CD14-positive monocyte (primary cell): ENCODE measurements at places on chromosomes 12 and 14.
A peak's percentile ranks its signal among the peaks of the same experiment; 100 is the strongest.

DNA sequence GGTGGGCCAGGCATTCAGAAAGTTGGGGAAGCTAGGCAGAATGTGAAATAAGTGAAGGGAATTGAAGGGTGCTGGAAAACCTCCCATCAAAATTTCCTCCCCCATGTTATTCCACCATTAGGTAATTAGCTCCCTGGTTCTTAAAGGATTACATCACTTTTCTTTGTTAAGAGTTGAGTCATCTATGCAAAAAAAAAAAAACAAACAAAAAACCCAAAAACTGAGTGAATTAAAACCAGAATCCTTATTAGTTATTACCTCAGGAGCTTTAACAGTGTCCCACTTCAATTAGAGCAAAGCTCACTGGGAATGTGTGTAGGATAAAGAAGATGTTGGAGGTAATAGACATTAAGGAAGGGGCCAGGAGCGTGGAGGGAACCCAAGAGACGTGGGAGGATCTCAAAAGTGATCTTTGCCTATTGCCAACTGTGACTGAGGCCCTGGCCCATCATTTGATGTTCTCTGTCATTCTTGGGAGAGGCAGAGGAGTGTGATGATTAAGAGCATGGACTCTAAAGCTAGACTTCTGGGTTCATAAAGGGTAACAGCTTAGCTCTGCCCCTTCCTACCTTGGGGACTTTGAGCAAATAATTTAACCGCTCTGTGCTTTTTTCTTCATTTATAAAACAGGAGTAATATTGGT, 364.7 kb downstream of the APAF1 start:
- no peak for DNase-seq

- DNase-seq = no peak
Observed at GRCh38 chr12:132446633-132447326, 43.2 kb upstream of the FBRSL1 start.

DNA sequence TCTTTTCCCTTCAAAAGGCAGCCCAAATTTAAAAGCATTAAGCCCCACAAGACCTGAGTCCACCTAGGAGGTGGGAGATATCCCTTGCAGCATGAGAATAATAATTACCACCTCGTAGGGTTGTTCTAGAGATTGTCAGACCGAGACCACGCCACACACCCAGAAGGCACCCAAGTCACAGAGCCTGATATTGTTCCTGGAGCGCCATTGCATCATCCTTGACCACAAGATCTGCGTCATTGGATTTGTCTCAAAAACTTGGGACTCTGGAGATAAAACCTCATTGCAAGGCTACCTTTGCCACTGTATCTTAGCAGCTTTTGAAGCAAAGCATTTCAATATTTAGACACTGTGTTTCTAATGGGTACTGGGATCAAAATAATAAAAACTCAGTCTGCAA, 29.4 kb upstream of the PPP2R5C start:
- peak; percentile 81 for DNase-seq

DNA sequence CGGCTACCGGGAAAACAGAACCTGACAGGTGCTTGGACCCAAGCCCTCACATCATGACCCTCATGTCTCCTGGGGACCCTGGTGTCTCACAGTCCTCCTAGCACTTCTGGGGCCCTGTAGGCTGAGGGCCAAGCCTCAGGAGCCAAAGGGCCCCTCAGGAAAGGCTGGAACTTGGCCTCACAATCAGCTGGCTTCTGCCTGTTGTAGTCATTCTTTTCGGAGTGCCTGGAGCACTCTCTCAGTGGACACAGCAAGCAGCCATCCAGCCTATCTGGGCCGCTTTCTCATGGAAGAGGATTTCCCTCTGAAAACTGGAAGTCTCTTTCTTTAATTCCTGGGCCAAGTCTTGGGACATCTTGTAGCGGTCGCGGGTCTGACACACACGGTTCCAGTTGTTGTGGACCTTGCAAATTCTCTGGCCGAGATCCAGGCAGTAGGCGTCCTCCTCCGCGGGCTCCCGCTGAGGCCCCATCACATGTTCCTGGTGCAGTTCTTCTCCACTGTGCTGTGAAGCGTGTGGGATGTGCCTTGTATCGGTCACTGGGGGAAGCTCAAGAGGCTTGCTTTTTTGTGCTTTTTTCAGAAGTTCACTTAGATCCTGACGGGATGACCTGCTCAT, 169.3 kb downstream of the EMP1 start:
- no peak for DNase-seq

DNA sequence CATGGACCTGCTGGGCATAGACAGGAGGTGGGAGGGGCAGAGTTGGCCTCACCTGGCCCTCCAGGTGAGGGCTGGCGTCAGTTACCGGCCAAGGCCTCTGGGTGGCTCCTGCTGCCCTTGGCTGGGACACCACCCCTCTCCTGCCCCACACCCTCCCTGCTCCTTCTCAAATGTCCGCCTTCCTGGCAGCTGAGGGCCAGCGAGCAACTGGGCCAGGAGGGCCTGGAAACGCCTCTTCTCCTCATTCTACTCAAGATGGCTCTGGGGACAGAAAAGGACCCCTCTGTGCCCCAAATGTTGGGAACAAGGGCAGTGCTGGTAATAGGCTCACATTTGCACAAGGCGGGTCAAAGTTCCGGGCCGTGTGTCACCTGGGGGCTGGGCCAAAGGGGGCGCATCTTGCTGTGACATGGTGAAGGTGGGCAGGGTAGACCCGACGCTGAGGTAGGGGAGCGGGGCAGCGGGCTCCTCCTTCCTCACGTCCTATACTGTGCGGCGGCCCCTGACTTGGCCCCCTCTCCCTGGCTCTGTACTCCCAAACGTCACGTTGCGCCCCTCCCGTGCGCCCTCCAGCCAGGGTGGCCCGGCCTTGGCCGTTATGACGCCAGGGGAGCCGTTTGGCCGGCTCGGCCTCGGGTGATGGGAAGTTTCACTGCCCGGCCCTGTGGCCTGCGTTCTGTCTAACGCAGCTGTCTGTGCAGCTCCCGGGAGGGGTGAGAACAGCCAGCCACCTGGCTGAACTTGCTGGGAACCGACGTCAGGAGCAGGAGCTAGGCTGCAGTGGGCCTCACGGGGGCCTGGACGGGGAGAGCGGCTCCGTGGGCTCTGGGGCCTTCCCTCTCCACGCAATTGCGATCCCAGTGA, 18.0 kb upstream of the DLK1 start:
- DNase-seq = no peak

- no peak for DNase-seq
Observed at GRCh38 chr12:78641837-78642423, 222.6 kb upstream of the SYT1 start.

DNA sequence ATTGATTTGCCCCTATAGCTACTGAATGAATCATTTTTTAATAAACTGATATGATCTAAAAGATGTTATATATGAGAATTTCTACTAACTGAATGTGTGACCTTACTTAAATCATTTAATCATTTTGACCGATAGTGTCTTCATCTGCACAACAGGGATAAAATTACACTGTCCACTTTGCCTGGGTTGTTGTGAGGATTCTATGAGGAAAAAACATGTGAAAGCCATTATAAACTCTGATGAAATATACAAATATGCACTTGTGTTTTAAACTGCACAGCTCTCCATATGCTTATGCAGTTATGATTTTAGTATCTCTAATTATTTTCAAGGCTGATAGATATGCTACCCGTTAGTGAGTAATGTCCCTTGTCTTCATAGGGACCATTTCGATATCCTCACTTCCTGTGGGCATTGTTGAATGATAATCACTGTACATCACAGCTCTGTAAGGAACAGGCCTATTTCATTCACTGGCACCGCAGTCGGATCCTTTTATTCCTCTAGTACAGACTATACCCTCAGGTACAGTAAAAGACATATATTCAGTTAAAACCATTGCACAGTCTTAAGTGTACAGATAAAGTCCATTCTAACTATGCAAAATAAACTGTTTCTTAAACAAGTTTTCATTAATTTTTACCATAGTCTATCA, 88.7 kb upstream of the RAP1B start:
- no peak for DNase-seq

DNA sequence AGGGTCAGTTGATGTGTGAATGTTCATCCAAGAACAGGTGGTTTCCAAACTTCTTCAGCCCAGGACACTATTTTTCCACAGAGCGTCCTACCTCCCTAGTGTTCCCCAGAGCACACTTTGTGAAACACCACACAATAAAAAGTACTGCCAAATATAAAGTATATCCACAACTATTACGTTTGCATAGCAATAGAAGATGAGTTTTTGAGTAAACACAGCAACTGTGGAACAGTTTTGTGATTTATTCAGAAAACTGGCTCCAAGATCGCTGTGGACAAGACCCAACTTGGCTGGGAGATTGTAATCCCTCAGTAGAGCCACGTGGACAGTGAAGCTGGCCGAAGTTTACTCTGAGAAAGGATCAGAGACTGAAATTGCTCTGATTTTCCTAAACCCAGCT, 14.5 kb upstream of the MAP1LC3B2 start:
- DNase-seq = no peak

DNA sequence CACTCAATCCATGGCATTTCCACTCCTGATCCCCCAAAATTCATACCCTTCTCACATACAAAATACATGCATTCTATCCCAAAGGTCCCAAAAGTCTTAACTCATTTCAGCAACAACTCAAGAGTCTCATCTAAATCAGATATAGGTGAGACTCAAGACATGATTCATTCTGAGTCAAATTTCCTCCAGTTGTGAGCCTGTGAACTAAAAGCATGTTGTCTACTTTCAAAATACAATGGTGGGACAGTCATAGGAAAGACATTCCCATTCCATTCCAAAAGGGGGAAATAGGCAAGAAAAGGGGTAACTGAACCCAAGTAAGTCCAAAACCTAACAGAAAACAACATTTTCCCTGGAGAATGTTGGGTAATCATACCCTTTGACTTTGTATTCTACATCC, 103.3 kb downstream of the C12orf75 start:
- DNase-seq = no peak

DNA sequence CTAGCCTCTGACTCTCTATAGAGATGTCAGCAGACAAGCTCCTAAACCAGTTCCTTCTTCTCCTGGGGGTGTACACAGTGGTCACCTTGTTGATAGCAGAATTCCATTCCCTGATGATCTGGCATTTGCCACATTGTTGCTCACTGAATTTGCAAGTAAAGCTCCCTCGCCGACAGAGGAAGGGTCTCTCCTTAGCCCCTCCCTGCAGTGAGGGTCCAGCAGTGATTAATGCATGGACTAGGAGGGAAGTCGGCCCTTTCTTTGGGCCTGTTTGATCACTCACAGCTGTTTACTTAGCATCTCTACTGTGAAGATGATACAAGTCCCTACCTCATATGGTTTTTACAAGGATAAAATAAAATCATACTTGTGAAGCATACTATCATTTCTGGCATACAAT, 23.3 kb upstream of the APPL2 start:
- DNase-seq = no peak

DNA sequence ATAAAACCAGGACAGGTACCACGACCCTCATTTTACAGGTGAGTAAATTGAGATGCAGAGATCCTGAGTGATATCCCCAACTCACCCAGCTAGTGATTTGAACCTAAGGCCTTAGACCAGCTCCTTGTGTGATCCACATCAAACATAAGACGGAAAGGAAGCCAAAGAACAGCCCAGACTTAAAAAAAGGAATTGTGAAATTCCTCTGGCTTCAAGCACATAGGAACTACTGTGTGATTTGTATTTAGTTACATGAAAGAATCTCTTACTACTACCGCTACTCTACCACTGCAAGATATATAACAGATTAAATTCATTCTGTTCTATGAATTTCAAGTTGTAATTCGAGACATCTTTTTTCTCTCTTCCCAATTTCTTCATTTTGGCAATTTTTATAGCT, 10.5 kb downstream of the E2F7 start:
- DNase-seq = no peak

DNA sequence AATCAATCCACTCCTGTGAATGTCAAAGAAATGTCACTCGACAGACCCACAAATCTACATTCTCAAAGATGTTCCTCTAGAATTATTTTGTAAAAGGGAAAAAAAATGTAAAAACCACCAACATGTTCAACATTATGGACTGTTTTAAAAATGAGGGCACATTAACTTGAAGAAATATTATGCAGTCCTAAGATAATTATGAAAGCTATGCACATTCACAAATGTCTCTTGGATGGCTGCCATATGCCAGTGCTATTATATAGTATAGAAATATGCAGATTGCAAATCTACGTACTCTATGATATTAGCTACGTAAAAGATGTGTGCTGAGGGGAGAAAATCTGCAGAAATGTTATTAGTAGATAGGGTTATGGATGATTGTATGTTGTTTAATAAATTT, 334.2 kb downstream of the BMP4 start:
- no peak for DNase-seq

DNA sequence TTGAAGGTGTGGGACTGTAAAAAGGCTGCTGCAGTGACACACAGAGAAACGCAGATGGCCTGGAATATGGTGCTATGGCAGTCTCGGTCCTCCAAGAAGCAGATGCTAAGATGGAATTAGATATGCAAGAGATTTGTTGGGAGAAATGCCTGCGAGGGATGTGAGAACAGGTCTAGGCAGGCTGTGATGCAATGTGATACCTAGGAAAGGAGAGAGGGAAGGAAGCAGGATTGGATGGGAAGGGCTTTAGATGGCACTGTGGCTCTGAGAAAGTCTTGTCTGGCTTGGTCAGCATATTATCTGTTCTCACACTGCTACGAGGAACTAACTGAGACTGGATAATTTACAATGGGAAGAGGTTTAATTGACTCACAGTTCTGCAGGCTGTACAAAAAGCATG, 374.4 kb downstream of the BCAT1 start:
- DNase-seq = no peak

DNA sequence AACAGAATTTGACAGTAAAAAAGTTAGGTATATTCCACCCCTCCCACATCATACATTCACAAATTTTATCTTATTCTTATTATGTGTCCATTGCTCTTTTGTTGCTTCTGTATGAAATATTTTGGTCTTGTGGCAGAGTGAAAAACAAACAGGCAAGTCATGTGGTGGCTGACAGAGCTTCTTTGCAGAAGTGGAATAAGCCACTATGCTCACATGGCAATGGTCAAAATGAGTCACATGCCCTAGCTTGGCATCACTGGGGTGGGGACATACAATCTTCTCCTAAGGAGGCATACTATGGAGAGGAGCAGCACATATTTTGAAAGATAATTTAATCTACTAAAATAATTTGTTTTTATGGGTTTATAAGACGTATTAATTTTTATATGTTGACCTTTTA, 27.7 kb upstream of the CMA1 start:
- DNase-seq = peak; percentile 9

GRCh38 chr12:99138393-99138792, 493.3 kb downstream of the APAF1 start:
- no peak for DNase-seq

- no peak for DNase-seq
Observed at GRCh38 chr12:111353603-111354295, 15.1 kb downstream of the PHETA1 start.

DNA sequence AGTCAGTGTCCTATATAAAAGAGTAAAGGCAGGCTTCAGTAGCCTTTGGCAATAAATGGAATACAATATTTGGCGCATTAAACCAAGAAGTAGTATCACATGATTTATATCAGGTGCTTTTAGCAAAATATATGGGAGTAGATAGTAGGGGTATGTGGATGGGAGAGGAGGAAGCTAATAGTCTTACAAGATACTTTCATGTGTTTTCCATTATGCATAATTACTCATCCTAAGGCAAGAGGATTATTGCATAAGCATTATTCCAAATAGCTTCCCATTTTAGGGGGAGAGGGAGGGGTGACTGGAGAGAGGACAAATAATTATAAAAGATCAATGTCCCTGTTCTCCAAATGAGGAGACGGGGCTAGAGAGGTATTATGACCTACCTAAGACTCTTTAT, 104.3 kb downstream of the DUSP6 start:
- peak; percentile 29 for DNase-seq

- DNase-seq = no peak
Observed at GRCh38 chr12:34406996-34407300, 384.7 kb downstream of the ALG10 start.

GRCh38 chr12:50220363-50220995, 53.3 kb upstream of the CERS5 start:
- DNase-seq = peak; percentile 3
